Stimulated activated CD8-positive, alpha-beta memory T cell treated with anti-CD3 and anti-CD28 coated beads, Interleukin-2, amount 100 ng/mL, for 1 hour (primary cell): ENCODE measurements at places on chromosomes 5 and 9.

DNA sequence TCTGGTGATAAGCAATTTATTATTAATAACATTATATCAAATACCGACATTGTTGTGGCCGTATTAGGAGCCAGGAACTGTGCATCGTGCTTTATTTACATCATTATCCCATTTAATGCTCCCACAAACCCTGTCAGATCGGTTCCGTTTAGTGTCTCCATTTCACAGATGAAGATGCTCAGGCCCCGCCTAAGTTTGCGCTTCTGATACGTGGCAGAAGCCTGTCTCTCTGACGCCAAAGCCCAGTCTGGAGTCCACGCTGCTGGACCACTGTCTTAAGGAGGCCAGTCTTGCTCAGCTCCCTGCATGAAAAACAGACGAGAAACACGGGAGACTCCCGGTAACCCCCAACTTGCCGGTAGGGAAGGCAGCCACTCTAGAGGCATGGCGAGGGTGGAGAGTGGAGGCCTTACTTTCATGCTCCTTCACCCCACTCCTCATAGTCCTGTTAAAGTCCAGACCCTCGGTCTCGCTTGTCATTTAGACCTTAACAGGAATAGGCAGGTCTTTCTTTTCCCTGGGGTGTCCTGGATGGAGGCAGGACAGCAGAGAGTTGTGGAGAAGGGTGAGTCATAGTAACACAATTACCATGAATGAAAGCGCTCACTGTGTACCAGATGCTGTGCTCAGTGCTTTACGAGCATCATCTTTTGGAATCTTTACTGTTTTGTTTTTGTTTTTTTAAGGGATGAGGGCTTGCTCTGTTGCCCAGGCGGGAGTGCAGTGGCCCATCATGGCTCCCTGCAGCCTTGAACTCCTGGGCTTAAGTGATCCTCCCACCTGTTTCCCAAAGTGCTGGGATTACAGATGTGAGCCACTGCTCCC lies 872 bp downstream of the TXNDC15 start:
- DNase-seq = no peak

GRCh38 chr5:39794513-39795210 lies 369.9 kb upstream of the DAB2 start:
- no peak for DNase-seq

DNA sequence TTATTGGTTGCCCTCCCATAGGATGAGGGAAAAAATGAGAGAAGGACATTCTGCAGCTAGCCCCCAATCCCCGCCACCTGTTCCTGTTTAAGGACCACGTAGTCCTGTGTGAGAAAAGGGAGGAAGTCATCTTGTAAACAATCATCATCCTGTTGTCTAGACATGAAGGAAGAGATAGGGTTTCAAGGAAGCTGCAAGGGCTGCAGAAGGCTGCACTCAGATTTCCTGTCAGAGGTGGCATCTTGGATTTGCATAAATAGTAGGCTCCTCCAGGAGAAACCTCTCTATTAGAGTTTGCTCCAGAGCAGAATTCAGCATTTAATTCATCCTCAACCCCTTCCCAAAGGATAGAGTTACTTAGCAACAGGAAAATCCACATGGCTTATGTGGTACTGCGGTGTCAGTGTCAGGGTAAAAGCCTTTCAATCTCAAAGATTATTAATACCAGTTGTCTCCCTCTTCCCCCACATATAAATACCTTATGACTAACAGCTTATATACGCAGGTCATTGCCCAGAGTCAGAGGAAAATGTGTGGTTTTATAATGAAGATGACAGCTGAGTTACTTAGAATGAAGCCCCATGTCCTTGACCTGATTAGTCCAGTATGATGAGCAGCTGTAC lies 4.6 kb upstream of the DNAJC18 start:
- no peak for DNase-seq

DNA sequence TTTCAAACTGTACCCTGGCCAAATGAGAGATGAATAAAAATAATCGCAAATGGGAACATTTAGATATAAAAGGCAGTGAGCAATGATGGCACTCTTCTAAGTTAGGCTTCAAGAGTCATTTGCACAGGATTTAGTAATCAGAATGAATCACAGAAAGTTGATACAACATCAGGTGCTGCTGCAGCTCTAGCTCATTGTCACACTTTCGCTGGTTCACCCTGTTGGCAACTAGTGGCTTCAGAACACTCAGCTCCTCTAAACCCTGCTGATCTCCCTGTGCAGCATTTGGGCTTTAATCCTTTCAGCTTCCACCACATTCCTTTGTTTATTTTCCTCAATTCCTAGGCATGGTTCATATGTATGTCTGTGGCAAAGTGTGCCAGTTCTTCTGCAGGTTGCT lies 2071.2 kb upstream of the CDH6 start:
- DNase-seq = no peak

DNA sequence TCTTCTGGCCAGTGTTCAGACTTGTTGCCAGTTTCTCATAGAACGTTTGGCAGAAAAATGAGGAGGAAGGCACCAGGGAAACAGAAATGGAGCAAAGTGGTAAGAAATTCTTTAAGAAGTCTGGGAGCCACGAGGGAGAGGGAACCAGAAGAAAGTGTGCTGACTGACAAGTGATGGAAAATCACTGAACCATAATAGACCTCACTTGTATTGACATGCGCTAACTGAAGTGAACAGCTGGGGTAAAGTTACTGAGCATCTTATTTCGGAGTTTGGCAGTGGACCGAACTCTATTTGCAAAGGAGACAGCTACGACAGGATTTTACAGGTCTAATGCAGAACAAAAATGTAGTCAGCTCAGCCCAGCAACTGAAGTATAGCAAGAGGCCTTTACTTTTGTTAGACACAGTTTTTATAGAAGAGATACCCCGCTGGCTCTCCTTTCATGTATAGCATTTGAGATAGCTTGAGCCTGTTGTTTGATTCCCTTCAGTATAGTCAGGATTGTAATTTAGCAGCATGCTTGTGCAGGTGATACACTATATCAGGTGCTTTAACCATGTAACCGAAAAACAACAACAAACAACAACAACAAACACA lies 53.6 kb downstream of the HMHB1 start:
- no peak for DNase-seq

- no peak for DNase-seq
Observed at GRCh38 chr9:6098431-6098830, 83.0 kb upstream of the RANBP6 start.

- no peak for DNase-seq
Observed at GRCh38 chr5:142527234-142527633, 158.7 kb downstream of the FGF1 start.

DNA sequence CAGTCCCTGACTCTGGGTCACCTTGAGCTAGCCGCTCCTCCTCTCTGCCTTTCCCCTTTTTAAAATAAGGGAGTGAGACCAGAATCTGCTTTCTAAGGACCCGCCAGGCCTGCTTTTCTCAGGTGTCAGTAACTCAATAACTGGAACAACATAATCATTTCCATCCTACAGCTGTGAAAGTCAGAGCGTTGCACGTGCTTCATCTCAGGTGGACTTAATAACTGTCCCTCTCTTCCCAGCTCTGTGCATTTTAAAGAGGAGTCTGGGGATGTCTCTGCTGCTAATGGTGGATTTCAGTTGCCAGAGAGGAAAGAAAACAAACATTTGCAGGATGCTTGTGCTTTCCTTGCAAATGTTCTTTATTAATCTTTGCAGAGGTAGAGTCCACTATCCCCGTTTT lies 93.7 kb downstream of the PCDH1 start:
- no peak for DNase-seq
